Astrocyte of the hippocampus (primary cell): ENCODE measurements at places on chromosomes 1 and 21.

- DNase-seq = peak; percentile 79
These were observed 61.1 kb downstream of the GADD45A start for GRCh38 chr1:67745875-67746698.

DNA sequence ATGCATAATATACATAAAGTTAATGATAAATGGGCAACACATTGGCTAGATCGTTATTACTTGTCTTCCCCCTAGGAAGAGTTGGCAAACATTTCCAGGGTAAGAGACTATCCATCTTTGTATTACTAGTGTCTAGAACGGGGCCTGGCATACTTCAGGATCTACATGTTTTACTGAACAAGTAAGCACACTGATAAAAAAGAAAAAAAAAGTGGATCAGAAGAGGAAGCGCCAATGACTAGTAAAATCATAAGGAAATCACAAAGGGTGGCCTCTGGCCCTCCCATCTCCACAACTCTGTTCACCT, 482 bp downstream of the TM2D1 start:
- no peak for DNase-seq

DNA sequence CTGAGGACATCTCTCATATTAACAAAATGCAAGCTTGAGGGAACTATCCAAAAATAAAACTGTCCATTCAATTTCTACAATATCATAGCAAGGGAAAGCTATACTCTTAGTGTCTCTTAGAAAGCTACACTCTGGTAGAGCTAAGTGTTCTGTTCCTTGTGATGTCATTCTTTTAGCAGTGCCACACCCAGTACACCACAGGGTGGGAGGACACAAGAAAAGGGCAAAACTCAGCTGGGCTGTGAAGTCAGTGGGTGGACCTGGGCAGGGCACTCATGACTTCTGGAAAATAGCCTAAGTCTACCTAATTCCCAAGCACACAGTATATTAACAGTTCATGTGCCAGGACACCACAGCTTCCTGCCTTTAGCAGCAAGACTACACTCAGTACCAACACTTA, 42.2 kb upstream of the TNFSF4 start:
- DNase-seq = no peak

GRCh38 chr1:47703156-47703825, 265.4 kb downstream of the FOXD2 start:
- no peak for DNase-seq

GRCh38 chr1:212678456-212679410, 20.9 kb downstream of the BATF3 start:
- DNase-seq = no peak

GRCh38 chr1:112396653-112397471, 848 bp downstream of the CTTNBP2NL start:
- DNase-seq = peak; percentile 51

- peak; percentile 33 for DNase-seq
These were observed 78.5 kb upstream of the CAMK1G start for GRCh38 chr1:209505044-209505443.
